ENCODE measurements at places on chromosomes 3 and 15.
A peak's percentile ranks its signal among the peaks of the same experiment; 100 is the strongest.

- no peak for DNase-seq
Observed at GRCh38 chr15:77145370-77145769, 74.5 kb upstream of the TSPAN3 start.

DNA sequence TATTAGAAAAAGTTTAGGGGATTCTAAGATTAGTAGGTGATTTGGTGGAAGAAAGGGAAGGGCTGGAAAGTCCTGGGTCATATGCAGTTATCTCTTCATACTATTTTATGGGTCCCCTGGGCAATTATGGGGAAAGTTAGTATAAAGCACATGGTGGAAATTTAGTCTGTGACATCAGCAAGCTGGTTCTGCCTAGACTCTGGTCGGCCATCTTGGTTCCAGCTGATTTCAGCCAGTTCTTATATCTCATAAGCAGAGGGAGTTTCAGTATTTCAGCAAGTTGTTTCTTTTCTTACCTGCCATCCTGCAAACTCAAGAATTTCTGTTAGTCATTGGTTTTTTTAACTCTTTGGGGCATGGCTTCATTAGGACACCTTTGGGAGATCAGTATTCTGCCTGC lies 1.0 kb upstream of the LYZL4 start:
- DNase-seq = no peak

DNA sequence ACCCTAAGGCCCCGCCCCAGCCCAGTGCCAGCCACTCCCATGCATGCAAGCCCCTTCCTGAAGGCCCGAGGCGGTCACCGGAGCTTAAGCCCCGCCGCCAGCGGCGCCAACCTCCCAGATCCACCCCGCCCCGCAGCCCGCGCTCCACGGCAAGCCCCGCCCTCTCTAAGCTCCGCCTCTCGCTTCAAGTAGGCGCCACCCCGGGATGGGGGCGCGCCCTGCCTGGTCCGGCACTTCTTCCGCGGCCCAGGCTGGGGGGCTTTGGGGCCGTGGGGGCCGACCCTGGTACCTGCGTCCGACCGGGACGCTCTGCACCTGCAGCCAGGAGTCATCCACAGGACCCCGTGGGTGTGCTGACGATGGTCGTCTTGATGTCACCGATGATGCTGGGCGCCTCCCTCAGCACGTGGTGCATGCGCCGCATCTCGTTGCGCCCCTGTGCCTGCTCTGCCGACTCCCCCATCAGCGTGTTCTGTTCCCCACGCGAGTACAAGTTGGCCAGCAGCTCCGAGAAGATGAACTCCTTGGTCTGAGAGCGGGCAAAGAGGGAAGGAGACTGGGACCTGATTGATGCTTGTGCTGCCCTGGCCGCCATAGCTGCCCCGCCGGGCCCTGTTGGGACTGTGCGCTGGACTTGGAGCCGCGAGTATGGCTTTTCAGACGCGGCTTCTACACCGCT lies 26.1 kb upstream of the CSPG4 start:
- DNase-seq = peak; percentile 84

GRCh38 chr3:43391621-43392020 lies 105.3 kb downstream of the SNRK start:
- DNase-seq = no peak

DNA sequence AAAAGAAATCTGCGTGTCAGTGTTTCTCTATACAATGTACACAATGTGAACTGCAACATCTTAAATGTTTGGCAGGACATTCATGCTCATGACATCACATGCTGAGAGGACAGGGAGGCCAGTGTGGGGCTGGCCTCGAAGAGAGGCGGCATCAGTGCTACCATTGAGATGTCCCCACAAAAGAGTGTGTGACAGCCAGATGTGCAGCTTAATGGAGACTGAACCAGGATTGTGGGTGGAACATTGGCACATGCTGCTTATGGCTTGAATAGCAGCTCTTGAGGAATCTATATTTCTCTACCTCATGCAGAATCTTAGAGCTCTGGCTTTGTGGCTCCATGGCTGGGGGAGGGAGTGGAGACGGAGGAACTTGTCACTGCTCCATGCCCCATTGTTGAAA lies 18.5 kb downstream of the CLDN11 start:
- DNase-seq = no peak
